NCI-H2171 (cell line): ENCODE measurements at places on chromosomes 4 and X.

DNA sequence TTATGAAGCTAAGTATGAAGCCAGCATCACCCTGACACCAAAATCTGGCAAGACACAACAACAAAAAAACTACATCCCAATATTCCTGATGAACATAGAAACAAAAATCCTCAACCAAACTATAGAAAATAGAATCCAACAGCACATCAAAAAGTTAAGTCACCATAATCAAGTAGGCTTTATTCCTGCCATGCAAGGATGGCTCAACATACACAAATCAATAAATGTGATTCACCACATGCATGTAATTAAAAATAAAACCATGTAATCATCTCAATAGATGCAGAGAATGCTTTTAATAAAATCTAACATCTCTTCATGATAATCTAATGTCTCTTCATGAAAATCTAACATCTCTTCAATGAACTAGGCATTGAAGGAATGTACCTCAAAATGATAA, 249.4 kb upstream of the GK2 start:
- no peak for DNase-seq

DNA sequence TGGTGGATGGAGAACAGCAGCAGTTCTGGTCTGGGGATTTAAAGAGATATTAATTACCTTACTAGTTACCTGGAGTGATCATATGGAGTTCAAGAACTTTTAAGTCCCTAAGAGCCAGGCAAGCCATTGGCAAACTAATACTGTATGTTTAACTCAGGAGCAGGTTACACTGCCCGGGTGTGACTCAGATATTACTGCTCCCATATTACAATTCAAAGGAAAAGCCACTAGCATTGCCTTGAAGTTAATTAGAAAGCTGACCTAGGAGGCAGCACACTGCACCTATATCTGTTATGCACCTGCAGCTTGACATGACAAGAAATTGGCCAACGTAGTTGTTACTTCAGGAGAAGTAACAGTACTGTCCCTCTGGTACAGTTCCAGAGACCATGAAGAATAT, 47.2 kb downstream of the GRK4 start:
- no peak for DNase-seq

GRCh38 chrX:10656214-10656613, 35.8 kb upstream of the MID1 start:
- peak; percentile 23 for DNase-seq

DNA sequence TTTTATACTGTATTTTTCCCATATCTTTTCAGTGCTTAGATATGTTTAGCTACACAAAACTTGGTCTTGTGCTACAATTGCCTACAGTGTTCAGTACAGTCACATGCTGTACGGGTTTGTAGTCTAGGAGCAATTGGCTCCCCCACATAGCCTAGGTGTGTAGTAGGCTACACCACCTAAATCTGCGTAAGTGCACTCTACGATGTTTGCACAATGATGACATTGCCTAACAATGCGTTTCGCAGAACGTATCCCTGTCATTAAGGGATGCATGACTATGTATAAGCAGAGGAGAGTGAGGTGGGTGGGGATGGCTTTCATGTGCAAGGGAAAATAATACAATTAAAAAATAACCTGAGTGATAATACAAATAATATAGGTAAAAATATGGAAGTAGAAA, 131.4 kb downstream of the GBA3 start:
- no peak for DNase-seq

DNA sequence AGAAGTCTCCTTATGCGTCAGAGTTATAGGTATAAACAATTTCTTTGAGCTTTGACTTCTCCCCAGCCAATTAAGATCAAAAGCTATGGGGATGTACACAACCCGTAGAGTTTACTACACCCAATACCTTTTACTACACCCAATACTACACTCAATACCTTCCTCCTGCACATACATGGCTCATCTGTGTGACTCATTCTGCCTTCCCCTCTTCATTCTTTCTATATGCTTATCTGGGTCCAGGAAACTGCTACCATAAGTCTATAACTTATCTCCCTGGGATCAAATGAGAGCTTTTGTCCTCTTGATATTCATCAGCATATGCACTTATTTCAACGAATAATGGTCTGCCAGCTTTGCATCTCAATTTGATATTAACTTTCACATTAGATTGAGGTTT, 28.2 kb downstream of the ANKRD50 start:
- no peak for DNase-seq

GRCh38 chr4:122616915-122617596, 3.8 kb downstream of the IL21 start:
- DNase-seq, result no peak

DNA sequence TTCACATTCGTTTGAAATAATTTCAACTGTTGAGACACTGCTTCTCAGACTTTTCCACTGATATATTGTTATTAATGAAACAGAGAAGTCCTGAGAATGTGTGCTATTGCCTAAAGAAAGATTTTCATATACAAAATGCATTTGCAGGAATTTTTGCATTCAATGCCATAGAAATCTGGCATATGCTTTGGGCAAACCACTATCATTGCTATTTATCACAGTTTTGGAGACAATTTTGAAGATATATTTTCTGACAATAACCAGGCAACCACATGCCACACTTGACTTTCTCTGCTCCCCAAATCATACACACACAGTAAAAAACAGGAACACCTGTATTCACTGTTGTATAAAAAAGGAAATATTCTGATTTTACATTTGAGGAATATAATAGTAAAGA, 1303.7 kb upstream of the IGFBP7 start:
- no peak for DNase-seq

GRCh38 chr4:3700223-3700622, 66.0 kb upstream of the ADRA2C start:
- DNase-seq, result no peak

DNA sequence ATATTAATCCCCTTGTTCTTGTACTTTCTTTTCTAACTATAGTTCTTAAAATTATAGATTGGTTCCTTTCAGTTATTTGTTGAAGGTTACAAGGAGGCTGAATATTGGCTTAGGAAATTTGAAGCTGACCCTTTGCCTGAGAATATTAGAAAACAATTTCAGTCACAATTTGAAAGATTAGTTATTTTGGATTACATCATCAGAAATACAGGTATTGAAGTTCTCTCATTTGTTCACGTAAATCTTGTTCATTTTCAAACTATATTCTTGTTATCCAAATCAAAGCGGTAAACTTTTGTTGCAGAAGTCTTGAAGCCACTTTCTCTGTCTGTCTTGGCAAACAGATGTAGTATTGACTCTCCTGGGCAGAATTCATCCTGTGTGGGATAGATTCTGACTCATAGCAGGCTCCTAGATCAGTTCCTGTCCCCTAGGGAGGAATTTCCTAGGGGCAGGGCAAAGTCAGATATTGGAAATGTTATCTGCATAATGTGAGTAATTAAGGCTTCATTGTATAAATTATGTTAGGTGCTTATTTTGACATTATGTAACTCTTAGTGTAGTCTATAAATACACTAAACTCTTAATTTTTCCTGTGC, 25.2 kb downstream of the PI4K2B start:
- DNase-seq, result no peak

- no peak for DNase-seq
Observed at GRCh38 chr4:97330917-97331316, 812.4 kb downstream of the STPG2 start.

- DNase-seq, result no peak
Observed at GRCh38 chr4:169202145-169202699, 68.5 kb downstream of the SH3RF1 start.

- DNase-seq, result no peak
Observed at GRCh38 chr4:85798012-85798770, 323.2 kb downstream of the ARHGAP24 start.

DNA sequence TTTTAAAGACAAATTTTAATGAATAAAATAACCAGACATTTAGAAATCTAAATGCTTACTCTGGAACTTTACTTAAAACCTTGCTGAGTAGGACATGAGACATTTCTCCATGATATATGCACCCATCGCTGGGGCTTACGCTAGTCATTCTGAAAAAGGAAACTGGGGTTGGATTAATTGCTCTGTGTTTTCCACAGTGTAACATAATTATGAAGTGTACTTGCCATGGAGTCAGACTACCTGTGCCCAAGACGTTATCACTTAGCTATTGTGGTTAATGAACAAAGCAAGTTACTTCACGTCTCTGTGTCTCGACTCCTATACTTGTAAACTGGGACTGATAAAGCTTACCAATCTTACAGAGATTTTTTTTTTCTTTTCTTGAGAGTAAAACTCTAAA, 47.8 kb downstream of the SHISA3 start:
- no peak for DNase-seq

DNA sequence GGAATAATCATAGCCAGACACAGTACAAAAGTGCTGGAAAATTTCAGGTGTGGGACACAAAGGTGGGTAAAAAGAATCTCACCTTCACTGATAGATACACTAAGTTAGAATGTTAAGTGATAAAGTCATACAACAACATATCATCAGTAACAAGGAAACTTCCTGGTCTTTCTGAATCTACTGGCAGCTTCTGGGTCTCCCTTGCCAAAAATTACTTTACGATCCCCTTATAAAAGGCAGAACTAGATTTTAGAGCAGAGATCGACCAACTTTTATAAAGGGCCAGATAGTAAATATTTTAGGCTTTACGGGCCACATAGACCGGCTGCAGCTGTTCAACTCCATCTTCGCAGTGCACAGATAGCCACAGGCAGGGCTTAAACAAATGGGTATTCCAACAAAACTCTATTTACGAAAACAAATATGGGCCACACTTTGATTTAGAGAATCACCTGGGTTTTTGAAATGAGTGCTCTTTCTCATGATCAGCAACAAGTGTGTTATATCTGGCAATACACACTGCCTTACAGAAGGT, 159.9 kb downstream of the AASDH start:
- DNase-seq, result no peak

GRCh38 chrX:43940816-43941474, 32.2 kb downstream of the NDP start:
- DNase-seq, result no peak

GRCh38 chr4:134628066-134628465, 426.5 kb upstream of the PABPC4L start:
- DNase-seq, result no peak

- DNase-seq, result peak; percentile 29
Observed at GRCh38 chr4:2817701-2818350, 24.9 kb downstream of the SH3BP2 start.

DNA sequence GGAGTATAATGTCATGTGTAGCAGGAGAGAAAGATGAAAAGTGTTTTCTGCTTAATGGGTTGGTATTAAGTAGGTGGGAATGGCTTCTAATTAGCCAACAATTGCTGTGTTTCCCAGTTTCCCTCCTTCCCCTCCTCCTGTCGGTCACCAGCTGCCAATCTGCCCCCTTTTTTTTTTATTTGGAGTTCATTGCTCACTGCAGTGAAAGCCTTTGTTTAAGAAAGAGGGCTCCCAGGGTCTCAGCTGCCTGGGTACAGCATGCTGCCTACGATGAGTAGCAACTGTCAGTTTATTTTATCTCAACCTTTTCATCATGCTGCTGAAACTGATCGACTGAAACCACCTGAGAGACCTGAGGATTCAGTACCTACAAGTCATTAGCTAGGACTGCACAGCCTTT, 149.0 kb downstream of the POU4F2 start:
- no peak for DNase-seq

GRCh38 chrX:39152106-39152649, 350.9 kb downstream of the MID1IP1 start:
- DNase-seq, result peak; percentile 29

- no peak for DNase-seq
Observed at GRCh38 chr4:25171201-25171865, 11.1 kb upstream of the SEPSECS start.

GRCh38 chrX:3950373-3950772, 236.9 kb upstream of the PRKX start:
- no peak for DNase-seq

GRCh38 chr4:71266090-71266794, 72.6 kb upstream of the SLC4A4 start:
- DNase-seq, result no peak
